NCI-H187 (cell line): ENCODE measurements at places on chromosomes 12 and 14.

DNA sequence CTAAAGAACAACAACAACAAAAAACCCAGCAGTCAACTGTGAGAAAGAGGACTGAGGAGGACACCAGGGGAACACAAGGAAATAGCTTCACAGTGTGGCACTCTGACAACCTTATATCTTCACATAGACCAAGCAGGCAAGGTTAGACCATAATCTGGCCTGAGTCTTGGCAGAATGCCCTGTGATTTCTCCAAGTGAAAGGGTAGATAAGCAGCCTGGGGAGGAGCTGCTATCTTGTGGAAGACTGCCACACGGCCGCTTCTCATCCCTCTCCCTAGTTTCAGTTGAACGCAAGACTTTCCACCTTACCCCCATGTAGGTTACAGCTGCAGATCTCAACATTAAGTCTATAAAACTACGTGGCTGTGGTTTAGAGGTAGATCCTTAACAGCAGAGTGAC lies 3.7 kb downstream of the SLC25A21 start:
- DNase-seq, result no peak

DNA sequence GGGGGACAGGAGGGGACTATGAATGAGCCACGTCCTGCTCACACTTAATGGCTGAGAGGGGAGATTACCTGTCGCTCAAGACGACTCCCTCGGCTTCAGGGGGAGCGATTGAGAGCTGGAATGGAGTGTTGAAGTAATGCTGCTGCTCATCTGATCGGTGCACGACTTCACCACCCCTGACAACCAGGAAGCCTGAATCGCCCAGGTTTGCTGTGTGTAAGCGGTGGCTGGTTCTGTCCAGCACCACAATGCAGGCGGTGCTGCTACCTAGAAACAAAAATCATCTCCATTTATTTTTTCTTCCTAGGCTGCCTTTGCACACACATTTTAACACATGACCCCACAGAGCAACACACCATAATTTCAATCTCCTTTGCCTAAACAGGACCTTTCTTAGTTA lies 37.3 kb downstream of the PPTC7 start:
- no peak for DNase-seq

DNA sequence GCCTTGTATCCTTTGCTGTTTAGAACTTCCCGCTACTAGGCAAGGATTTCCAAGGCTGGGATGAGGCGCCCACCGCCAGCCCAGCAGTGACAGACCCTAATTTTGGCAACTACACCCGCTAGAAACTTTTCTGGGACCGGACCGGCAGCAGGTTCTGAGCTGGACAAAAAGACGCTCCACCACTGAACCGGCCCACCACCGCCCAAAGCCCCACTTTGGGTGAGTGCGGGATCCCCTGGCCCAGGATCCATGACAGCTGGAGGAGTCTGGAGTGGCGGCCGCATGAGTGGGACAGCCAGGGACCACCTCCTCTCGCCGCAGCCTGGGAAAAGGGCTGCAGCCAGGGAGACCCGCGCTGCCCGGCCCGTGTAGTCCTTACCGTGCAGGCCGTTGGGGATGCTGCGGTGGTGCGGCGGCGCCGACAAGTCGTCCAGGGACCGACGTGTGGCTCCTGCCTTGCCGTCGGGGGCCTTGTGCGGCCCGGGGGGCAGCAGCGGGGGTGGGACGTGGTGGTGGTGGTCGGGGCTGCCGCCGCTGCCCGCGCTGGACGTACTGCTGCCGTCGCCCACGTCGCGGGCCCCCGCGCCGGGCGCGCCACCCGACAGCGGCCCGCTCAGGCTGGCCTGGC lies 1.1 kb downstream of the CCDC85C start:
- DNase-seq, result no peak

GRCh38 chr12:56713345-56713744 lies 11.8 kb downstream of the NACA start:
- no peak for DNase-seq

DNA sequence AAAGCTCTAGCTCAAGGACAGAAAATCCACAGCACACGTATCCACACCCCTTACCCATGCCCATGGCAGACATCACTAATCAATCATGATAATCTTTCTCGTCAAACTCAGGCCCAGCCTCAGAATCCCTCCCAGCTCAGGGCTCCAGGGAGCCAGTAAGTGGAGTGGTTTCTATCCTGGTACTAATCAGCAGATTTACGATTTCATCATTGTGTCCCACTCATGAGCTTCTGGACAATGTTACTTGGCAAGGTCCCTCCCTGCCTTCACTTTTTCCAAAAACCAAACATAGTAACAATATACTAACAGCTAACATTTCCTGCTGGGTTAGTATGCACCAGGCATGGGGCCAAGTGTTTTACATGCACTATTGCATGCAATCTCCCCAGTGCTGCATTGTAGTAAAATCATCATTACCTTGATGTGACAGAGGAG lies 45.8 kb upstream of the NCOR2 start:
- no peak for DNase-seq

DNA sequence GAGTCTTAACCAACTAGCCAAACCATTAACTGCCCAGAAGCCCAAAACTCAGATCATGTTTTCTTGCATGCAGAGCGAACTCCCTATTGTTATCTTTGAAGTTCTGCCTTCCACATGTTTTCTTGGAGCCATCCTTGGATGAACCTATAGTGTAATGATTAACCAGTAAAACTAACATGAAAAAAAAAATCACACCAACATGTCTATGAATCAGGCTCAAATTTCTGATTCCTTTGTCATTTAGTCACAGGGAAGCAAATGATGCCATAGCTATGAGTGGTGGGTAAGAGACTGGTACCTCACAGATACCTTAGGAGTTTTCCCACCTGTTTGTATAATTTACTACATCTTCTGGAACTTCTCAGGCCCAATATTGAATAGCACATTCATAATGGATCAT lies 70.7 kb downstream of the PTPRO start:
- DNase-seq, result no peak

DNA sequence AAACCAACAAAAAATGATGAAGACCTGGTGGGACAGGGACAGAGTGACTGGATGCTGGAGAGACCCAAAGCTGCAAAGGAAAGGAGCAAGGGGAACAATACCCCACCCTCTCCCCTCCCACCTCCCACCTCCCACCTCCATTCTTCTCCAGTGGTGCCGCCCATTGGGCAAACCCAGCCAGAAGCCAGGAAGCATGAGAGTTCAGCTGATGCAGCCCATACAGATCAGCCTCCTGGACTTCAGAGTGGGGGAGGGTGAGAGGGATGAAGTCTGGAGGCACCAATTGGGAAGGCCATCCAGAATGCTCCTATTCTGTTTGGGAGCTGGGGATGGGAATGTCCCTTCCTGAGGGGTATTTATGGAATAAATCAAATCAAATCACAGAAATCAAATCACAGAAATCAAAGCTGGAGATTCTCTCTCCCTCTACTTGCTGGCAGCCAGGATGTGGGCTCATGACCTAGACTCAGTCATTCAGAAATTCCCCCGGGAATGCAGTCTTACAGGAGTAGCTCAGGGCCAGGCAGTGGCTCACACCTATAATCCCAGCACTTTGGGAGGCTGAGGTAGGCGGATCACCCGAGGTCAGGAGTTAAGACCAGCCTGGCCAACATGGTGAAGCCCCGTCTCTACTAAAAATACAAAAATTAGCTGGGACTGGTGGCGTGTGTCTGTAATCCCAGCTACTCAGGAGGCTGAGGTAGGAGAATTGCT lies 31.1 kb downstream of the IRF2BPL start:
- DNase-seq, result no peak

- no peak for DNase-seq
These were observed 13.5 kb upstream of the SLC15A5 start for GRCh38 chr12:16291032-16291431.

DNA sequence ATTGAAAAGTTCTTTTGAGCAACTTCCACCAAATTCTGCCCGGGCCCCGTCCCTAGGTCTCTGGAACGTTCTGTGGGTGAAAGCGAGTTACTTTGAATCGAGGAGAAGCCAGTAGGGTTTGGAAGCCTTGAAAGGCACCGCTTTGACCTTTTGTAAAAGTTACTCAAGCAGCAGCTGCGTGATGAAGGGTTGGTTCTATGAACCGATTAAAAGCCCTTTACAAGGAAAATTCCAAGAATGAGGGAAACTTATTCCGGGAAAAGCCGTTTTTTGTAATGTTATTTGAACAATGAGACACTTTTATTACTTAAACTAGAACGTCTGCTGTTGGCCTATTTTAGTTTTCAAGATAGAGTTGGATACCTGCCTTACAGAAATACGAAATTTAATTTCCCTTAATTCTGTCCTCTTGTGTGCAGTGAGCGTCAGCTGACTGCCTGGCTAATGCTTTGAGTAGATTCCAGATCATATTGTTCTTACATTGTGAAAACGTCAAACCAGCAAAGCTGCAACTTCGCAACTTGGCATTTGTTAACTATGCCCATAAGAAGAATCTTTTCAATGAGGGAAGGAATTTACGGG lies 906 bp downstream of the LARP4 start:
- DNase-seq, result no peak

- DNase-seq, result no peak
These were observed 192.8 kb downstream of the BCL11B start for GRCh38 chr14:99079061-99079727.

GRCh38 chr12:130177635-130178242 lies 15.5 kb downstream of the FZD10 start:
- no peak for DNase-seq

- DNase-seq, result no peak
These were observed 27.9 kb upstream of the TCL1A start for GRCh38 chr14:95741781-95742180.

DNA sequence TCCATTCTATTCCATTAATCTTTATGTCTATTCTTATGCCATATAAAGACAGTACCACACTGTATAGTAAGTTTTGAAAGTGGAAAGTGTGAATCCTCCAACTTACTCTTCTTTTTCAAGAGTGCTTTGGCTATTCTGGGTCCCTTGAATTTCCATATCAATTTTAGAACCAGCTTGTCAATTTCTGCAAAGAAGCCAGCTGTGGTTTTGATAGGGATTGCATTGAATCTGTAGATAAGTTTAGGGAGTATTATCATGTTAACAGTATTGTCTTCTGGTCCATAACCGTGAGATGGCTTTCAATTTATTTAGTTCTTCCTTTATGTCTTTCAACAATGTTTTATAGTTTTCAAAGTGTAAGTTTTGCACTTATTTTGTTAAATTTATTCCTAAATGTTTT lies 34.2 kb upstream of the GCH1 start:
- no peak for DNase-seq

DNA sequence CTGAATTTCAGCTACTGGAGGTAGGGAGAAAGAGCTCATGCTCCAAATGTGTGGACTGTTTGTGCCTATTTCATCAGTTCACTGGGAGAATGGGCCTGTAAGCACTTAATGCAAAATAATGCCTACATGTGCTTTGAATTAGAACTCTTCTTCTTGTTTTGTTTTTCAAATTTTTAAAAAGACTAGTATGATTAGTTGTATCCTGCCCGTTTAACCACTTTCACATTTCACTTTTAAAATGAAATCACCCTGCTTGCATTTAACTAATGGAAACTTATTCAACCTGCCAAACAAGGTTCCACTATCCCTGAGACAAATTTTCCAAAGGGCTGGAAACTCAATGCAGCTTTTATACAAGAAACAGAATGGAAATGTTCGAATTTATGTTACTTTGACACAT lies 79.7 kb downstream of the SAMD4A start:
- DNase-seq, result no peak

DNA sequence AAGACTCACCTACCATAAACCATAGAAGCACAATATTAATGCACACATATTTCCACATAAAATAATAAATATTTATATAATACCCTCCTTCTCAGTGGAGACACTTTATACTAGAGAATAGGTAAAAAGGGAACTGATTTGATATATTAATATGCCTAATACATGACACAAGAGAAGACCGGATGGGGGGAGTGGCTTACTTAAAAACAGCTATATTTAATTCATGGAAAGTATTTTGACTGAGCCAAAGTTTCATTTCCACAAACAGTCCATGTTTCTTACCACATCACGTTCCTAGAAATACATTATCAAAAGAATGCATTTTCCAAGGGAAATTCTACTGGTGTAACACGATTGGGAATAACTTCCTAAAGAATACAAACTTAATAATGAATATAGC lies 63.4 kb downstream of the ITPR2 start:
- no peak for DNase-seq

DNA sequence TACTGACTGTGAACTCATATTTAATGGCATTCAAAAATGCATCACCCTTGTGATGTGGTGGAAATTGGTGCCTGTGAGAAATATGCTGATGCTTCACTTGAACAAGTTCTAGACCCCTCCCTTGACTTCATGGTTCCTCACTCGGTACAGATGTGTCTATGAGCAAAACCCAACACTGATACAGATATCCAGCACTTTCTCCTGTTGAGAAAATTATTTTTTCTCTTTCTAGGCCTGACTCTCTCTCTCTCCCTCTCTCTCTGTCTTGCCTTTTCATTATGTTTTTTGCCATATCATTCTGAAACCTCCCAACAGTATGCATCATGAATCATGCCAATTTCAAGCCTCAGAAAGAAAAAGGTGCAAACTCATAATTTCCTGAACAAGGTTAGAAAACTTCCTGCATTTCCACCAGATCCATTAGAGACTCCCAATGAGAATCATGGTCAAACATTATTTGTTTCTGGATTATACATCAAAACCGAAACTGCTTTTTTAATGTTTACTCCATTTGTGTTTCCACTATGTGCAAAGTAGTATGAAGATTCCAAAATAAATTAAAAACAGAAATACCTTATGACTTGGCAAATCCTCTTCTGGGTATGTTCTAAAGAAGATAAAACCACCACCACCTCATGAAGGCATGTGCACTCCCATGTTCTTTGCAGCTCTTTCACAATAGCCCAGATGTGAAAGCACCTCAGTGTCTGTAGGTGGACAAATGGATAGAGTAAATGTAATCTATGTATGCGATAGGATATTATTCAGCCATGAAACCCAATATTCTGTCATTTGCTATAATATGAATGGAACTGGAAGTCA lies 543.6 kb downstream of the TMEM121 start:
- DNase-seq, result no peak

- no peak for DNase-seq
These were observed 6.8 kb upstream of the YLPM1 start for GRCh38 chr14:74756326-74756725.

GRCh38 chr12:85642808-85643207 lies 193.4 kb downstream of the RASSF9 start:
- DNase-seq, result no peak

DNA sequence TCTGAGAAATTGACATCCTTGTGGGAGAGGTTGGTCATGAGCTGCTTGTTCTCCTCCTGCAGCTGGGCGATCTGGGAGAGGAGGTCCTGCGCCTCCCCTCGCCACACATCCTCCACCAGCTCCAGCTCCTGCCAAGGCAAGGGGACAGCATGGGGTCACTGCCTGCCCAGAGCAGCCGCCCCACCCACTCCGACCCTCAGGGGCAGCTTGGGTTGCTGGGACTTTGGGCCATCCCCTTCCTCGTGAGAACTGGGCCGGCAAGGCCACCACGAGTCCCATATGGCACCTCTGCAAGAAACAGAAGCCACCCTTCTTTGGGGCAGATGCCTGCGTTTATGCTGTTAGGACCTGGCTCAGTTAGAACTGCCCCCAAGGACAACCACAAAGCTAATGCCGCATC lies 10.0 kb downstream of the RILPL1 start:
- no peak for DNase-seq

- no peak for DNase-seq
These were observed 278.9 kb downstream of the DPF3 start for GRCh38 chr14:72614891-72615415.
